HL-60 (cell line): ENCODE measurements at places on chromosomes 6 and 20.

- no peak for DNase-seq
Measured at GRCh38 chr6:19838442-19839236, 1.5 kb downstream of the ID4 start.

DNA sequence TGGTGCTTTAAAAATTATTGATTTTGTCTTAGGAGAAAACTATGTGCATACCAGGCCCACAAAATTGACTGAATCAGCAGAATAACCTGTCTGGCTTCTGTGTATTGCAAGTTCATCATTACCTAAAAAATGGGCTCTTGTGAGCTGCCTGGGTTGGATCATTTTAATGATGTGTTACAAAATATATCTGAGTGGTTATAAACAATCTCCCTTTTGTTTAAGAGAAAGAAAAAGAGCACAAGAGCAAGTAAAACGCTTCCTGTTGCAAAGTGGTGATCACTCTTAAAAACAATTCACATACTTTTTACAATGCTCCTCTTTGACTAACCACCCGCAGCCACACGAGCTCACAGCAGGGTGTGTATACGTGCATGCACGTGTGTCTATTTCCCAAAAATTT is 335.1 kb downstream of the HDGFL1 start:
- DNase-seq, result no peak

- DNase-seq, result no peak
Measured at GRCh38 chr6:2314641-2315040, 69.2 kb upstream of the GMDS start.

GRCh38 chr6:31588871-31589650 is 3.0 kb downstream of the LST1 start:
- DNase-seq, result no peak

GRCh38 chr6:13979284-13980171 is 54.8 kb downstream of the RNF182 start:
- no peak for DNase-seq

- no peak for DNase-seq
Measured at GRCh38 chr20:35820715-35821114, 48.9 kb downstream of the PHF20 start.

GRCh38 chr20:1734269-1734858 is 76.8 kb upstream of the SIRPG start:
- no peak for DNase-seq

DNA sequence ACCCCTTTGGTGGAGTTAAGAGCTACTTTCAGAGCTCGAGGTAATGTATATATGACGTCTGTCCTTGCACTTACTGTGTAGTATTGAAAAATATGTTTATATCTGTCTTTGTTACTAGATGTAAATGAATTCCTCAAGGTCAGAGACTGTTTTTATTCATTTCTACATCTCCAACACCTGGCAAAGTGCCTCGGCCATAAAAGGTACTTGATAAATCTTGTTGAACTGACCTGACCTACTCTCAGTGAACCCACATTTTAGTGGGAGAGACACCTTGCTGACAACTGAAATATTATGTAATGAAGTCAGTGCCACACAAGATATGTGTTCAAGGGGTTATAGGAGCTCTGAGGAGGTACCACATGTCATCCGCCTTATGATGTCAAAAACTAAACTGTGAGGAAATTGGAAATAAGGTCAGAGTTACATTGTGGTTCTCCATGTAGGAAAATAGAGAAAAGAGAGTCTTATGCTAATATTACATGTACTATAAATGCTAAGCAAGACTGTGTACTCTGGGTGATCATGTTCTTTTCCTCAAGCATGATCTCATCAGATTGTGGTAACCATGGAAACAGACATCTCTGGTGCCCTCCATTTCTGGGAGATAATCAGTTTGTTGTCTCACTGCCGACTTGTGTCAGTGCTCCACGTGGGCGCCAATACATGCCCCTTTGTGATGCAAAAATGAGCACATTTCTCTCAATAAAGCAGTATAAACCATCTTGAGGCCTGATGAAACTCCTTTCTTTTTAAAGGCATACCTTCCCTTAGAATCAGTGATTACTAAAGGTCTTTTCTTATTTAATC is 5.7 kb upstream of the TMEM30A start:
- DNase-seq, result no peak
